ENCODE measurements at places on chromosomes 13 and 19. TPM values are rescaled to one million over a fixed set of nuclear protein-coding genes. Genes with fewer than 3 reads are reported as not detected.

The LRRC63 gene
- total RNA-seq: 0.20 TPM

DNA sequence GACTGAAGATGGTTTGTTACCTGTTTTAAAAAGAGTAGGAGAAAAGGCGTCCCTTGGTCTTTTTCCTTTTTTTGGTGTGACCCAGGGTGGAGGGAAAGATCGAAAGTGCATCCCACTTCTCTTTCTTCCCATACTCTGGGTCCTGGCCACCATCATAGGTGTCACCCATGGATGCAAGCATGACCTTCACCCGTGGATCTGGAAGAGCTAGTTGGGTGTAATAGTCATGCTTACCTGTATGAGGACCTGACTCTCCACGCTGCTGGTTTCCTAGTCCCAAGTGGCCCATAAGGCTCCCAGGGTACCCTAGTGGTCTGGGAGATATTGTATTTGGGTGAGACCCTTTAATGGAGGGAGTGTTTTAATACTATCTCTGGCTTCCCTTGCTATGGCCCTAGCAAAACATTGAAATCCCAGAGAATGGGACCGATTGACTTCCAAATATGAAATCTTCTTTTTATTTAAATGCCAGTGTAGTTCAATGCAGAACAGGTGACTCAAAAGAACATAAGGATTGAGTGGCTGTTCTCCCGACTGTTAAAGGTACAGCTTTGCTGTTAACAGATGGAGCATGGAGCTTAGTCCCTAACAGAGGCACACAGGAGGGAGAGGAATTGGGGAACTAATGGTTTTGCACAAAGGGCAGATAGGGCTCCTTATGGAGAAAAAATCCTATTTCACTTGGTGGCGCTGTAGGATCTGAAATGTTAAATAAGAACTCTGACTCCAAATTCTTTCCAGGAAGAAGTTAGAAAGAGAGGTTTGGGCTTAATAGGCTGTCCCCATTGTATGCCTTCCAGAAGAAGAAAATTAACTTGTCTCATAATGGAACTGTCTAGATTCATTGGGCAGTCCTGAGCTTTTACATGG lies 7.0 kb upstream of the ZNF550 start:
- DNase-seq: no peak

DNA sequence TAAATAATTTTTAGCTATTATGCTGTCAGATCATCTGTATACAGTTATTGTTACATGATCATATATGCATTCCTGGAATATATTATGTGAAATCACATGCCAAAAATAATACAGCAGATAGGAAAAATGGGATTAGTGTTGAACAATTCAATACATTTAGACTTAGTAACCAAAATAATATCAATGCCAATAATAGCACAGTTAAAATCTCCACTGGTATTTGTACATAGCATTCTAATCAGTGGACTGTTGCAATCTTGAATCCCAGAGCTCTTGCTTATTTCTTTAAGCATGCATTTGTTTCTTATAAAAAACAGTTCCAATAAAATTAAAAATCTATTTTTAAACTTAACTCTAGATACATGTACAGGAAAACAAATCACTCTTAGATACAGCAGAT lies 2772.2 kb downstream of the PCDH9 start:
- no peak for DNase-seq

DNA sequence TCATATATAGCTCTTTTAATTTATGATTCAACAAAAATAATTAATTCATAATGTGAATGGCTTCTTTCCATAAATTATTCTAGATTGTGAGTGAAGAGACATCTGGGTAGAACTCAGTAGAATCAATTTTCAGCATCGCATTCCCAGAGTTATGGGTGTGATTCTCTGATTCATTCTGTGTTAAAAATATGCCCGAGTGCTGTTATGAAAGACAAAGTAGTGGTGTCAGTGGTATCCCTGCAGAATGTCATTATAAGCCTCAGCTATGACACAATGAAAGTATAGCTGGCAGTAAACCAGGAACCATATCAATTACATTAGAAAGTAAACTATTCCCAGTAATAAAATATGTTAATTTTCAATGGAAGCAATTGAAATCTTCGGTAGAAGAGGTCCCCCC lies 480.5 kb upstream of the SLITRK1 start:
- no peak for DNase-seq

The TEAD2 gene
- total RNA-seq: 5.1 TPM

DNA sequence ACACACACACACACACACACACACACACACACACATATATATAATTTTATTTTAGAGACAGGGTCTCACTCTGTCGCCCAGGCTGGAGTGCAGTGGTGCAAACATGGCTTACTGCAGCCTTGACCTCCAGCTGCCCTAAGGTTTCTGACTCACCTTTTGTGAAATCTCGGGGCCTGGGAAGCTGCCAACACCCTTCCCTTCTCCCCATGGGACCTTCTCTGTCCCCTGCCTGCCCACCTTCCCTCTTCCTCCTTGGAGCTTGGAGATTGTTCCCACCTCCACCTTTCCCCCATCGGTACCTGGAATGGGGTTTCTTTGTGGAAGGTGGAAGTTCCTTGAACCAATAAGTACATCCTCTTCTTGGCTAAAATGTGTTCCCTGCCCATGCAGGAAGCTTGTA lies 6.3 kb downstream of the ARRDC5 start:
- DNase-seq: no peak

The SLC10A2 gene
- total RNA-seq: not detected

DNA sequence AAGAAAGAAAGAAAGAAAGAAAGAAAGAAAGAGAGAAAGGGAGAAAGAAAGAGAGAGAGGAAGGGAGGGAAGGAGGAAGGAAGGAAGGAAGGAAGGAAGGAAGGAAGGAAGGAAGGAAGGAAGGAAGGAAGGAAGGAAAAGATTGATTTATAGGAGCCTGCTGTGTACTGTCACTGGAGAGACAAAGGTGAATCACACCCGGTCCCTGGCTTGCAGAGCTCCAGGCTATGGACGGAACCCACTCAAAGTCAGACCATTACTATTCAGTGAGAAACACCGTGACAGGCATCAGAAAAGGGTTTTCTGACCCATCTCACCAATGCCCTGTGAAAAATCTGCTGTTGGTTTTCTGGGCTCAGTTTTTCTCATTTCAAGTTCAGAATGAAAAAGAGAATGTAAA lies 7.3 kb upstream of the CEACAM6 start:
- DNase-seq: no peak

DNA sequence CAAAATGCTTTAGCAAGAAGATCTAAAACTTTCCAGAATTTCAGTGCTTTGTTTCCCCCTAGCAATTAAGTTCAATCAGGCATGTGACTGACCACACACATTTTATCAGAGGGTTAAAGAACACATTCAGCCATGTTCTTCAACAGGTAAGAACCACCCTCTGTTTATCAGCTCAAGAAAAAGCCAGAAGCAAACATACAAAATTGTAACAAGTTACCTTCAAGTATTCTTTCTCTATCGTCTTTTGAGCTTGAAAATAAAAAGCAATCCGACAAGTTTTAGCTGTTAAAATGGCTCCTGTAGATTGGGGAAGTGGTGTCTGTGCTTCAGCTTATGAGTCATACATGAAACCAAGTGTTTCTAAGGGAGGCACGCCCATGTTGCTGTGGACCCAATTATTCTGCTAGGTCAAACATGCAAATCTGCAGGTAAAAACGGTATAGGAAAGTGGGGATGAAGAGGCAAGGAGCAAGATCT lies at the start of gene ELF1:
ELF1 (minus strand) TSS at position 306 of the 477 bp plus-strand sequence. CDS start 37,262 bp downstream, outside the sequence.
- DNase-seq: no peak

Measured in left lobe of liver (tissue), 2 donors.